ENCODE measurements at places on chromosomes 3 and 15.
A peak's percentile ranks its signal among the peaks of the same experiment; 100 is the strongest.

DNA sequence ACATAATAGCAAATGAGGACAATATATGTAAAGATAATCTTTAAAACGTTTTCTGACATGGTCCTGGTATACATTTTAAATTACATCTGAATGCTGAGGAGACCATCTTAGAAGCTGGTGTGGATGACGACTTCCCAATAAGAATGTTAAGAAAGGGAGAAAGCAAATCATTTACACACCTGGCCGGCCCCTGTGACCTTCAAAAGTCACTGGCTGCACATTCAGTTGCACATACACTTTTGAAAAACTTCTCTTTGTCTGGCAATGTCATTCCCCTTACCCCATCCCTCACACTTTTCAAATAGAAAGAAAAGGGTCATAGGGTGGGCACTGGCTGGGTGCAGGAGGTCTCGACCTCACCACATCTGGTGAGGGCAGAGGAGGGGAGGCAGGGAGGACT is 391.0 kb downstream of the MECOM start:
- no peak for DNase-seq

DNA sequence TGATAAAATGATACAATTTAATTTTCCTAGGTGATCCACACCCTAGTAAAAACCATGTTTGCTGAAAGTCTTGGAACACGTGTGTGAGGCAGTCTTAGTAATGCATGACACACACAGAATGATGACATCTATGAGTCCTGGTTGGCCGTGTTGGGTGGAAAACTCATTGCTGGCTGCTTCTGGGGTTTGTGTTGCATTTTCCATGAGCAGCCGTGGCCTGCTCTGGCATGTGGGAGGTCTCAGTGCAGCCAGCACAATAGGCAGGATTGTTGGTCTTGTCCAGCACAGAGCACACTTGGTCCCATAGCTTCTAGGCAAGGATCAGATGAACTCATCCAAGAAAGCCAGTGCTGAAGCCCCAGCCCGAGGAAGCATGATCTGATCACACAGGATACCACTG is 172.8 kb upstream of the UBE3A start:
- DNase-seq, result peak; percentile 63

DNA sequence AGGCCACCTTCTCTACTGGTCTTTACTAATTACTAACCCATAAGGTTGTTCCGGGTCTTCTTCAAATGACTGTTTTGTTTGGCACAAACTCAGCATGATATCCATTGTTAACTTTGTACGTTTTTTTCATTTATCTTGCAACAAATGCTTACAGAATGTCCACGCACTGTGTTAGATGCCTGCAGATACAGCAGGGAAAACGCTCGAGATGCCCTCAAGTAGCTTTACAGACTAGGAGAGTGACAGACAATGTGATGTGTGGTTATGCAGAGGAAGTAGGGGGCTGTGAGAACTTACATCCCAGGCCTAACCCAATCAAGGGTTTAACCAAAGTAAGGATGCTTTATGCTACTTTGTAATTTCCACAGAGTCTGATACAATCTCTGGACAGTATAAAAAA is 949 bp upstream of the RFC4 start:
- DNase-seq, result no peak

DNA sequence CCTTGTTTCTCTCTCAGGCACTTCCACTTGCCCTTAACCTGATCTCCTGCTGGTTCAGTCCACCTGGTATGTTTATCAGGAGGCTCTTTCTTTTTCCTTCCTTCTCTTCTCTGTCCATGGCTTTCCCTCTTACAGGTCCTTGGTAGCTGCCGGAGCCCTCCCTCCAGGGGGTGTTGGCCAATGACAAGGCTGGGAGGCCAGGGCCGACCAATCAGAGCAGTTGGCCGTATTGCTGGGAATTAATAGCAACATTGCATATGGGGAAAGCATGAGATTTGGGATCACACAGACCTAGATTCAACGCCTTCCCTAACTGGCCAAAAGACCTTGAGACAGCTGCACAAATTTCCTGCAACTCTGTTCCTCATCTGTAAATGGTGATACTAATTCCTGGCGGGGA is 62.4 kb downstream of the CEMIP start:
- no peak for DNase-seq

- no peak for DNase-seq
Observed at GRCh38 chr15:39502082-39502447, 78.8 kb upstream of the THBS1 start.

- no peak for DNase-seq
Observed at GRCh38 chr3:194050782-194051320, 85.1 kb upstream of the HES1 start.

GRCh38 chr15:68700455-68701123 is 120.1 kb downstream of the ANP32A start:
- peak; percentile 63 for DNase-seq

DNA sequence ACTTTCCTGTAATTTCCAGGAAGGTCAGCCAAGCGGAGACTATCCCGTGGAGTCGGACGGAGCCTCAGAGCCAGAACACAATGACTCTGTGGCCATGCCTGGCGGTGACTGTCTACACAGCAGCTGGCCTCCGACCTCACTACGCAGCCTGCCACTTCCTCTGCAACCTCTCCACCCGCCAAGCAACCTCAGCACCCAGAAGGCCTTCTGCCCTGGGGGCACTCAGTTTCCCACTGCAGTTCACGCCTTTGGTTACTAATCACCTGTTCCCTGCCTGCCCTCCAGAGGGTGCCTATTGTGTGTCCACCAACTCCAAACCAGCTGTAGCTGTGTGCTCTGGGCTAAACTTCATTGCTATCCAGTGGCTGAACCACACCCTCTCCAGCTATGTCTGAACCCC is 44.0 kb downstream of the TM2D3 start:
- DNase-seq, result no peak

DNA sequence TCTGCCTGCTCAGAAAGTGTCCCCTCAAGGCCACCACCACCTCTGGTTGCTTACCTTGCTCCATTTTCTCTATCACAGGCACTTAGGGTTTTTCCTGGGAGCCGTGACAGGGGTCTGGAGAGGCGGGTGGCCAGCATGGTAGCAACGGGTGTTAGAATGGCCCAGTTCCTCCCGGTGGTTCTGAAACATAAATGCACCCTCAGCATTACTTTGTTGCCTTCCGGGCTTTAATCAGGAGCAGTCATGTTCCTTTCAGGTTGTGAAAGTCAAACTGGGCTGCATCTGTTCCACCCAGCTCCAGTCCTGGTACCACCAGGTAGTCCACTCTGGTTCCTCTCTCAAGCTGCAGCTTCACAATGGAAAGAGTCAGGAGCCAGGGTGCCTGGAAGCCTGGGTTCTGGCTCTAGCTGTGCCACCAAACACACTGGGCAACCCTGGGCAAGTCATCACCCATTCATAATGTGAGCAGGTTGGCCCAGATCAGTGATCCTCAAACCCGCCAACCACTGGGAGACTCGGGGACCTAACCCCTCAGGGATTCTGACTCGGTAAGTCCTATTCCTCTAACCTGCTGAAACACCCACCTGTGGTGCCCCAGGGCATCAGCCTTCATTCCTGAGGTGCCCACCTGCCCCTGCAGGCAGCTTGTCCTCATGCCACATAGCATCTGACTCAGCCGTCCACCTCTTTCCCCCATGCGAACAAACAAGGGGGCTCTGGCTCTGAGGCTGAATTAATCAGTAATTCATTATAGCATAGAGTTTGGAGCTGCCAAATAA is 9.3 kb downstream of the BDH1 start:
- DNase-seq, result no peak

DNA sequence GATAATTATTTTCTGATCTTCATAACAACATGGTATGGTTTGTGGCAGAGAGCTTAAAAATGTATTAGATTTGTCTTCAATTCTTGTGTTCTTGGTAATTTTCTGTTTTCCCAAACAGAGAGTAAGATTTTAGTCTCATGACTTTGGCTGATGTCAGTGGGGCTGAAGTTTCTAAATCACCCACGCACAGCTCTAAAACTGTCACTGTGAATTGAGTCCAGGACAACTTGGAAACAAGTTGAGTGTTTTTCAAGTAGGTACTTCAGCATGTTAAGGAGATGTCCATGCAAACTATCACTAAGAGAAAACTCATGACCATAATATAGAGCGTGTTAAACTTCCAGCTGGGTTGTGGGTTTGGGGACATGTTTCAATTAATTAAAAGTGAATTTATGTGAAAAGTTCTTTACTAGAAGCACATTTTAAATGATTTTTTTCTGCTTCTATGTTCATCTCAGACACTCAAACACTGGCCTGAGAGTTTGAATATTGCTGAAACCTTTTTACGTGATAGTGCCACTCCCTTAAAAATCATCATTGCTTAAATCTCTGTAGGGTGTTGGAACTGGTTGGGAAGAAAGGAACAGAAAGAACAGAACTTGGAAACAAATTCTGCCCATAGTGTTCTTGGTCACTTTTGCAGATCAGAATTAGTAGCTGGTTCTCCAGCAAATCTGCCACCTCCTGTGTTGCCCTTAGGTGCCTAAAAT is 89.8 kb downstream of the KLHL25 start:
- DNase-seq, result no peak

Data from hindlimb muscle (tissue), 1 donor.